AG10803 (cell line): ENCODE measurements at places on chromosomes 6 and 20.

DNA sequence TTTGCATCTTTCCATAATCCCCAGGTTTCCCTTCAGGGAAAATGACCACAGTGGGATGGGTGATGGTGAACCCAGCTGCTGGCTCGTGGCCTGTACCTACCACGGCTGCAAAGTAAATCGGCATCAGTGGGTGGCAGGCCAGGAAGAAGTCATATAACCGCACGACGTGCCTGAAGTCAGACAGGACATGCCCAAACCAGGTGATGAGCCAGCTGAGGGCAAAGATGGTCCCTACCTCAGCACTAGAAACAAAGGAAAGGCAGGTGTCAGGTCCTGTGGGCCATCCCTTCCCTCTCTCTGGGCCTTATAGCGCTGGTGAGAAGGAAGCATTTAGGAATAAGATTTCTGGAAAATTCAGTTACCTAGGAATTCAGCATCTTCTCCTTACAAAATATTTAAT is 22.2 kb downstream of the TBC1D20 start:
- no peak for DNase-seq

DNA sequence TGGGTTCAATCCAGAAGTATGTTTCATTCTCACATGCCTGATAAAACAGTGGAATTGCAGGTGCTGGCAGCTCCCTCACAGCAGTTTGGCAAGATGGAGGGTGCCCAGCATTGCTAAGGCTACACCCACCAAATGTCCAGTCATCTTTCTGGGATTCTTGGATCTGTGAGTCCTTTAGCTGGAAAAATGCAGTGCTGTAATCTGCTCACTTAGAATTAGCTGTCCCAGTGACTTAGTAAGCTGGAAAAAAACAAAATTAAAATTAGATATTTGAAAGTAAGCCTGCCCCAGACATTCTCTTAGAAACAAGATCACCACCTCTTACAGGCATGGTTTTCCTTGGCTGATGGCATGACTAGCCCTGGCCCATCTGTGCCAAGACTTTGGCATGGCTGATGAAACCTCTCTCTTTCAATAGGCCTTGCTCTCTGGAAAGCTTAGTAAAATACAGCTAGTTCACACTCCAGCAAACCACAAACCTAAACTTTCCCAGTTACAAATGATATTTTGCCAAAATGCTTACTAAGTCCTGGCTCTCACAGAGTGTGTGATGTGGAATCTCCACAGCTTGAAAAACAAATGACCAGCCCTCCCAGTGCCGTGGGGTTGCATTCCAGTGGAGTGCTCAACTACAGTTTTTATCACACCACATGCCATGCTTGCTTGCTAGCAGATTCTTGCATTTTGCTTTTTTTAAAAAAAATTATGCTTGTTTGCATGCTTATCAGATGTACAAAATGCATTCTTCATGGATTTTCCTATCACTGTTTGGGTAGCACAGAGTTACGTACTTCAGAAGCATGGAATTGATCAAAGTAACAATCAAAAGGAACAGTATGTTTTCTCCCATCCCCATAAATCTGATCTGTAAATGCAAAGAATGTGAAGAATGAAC is 261.5 kb downstream of the EYA4 start:
- DNase-seq = peak; percentile 98

GRCh38 chr20:7025635-7026034 is 258.1 kb downstream of the BMP2 start:
- DNase-seq = no peak

DNA sequence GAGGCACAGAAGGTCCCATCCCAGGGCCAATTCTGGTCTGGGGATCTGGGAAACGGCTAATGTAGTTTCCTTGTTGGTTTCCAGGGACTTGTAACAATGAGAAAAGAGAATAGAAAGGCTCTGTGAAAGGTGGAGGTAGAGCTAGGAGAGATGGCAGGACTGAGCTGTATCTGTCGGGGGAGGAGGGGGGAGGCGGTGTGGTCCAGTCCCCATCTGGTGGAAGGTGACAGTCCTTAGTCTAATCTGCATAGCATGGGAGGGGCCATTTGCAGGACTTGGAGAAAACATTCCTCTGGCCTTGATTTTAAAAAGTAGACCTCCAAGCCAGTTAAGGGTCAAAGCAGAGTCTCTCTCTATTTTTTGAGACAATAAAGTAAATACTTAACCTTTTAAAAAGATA is 137.1 kb downstream of the DNAH8 start:
- DNase-seq = no peak

DNA sequence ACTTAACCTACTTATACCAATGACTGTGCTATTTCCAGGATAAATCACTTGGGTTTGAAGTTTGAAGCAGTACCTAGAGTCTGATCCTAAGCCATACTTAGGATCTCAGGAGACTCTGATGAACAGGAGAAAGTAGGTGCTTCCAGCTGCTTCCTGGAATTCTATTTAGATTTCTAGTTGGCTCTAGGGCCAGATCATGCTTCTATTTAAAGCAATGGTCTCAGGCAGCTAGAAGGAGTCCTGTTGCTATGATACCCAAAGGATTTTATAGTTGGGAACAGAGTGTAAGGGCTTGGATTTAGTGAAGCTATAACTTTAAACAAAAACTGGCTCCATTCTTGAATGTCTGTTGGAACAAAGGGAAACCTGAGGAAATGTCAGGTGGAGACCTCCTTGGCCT is 52.4 kb upstream of the TINAG start:
- no peak for DNase-seq

GRCh38 chr6:96032661-96033060 is 16.9 kb downstream of the FUT9 start:
- no peak for DNase-seq

GRCh38 chr6:112827793-112828192 is 480.7 kb downstream of the RFPL4B start:
- DNase-seq = peak; percentile 42

DNA sequence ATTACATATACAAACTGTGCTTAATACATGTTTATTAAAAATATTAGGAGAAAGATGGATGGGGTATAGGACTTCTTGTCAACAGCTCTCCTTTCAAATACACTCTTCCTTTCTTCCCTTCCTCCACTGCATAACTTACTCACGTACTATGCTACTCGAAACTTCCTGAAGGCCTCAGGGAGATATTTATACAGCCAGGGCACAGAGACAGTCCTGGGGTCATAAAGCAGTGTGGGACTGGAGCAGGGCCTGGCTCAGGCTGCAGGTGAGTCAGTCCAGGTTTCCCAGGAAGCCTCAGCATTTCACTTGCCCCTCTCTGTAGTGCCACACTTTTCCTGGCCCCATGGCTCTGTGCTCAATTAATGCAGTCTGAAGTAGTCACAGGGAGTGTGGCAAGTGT is 157.0 kb downstream of the UBE3D start:
- DNase-seq = no peak

DNA sequence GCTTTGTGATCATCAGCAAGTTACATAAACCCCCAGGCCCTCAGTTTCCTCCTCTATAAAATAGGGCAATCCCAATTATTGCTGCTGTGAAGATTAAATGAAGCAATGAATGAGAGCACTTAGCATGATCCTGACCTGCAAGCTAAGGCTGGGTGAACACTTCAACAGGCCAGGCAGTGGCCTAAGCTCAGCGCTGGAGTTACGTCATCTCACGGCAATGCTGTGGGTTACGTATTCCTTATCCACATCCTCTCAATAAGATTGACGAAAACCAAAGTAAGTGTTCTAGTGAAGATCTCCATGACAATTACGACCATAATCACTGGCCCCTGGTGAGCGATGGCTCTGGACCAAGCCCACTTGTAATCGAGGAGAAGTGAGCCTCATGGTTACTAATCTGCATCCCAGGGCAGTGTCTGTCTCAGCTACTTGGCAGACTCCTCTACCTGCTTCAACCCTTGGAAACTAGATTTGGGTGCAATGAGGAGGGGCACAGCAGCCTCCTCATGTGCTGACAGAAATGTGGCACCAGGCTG is 274.1 kb upstream of the ARID1B start:
- no peak for DNase-seq

DNA sequence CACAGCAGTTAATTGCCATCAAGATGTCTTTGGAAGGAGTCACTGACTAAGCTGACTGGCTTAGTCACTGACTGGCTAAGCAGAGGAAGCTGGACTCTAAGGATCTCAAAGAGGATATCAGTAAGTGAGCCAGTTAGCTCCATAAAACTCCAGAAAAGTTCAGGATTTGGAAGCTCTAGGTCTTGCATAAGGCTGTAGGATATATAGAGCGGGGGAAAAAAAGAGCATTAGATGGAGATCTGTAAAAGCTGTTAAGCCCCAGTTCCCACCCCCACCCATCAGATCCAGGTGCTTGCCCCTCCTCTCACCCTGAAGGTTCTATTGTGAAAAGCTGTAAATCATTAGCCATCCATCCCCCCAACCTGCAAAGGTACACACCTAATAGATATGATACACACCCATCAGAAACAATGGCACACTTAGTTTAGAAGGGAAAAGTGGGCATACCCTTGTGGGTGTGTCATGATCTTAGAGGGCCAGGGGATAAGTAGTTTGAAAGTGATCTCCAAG is 32.2 kb downstream of the CARMIL1 start:
- DNase-seq = peak; percentile 70

GRCh38 chr6:106608080-106608668 is 21.1 kb downstream of the RTN4IP1 start:
- peak; percentile 62 for DNase-seq

- no peak for DNase-seq
These were observed 2.7 kb upstream of the MEI4 start for GRCh38 chr6:77650098-77650663.

DNA sequence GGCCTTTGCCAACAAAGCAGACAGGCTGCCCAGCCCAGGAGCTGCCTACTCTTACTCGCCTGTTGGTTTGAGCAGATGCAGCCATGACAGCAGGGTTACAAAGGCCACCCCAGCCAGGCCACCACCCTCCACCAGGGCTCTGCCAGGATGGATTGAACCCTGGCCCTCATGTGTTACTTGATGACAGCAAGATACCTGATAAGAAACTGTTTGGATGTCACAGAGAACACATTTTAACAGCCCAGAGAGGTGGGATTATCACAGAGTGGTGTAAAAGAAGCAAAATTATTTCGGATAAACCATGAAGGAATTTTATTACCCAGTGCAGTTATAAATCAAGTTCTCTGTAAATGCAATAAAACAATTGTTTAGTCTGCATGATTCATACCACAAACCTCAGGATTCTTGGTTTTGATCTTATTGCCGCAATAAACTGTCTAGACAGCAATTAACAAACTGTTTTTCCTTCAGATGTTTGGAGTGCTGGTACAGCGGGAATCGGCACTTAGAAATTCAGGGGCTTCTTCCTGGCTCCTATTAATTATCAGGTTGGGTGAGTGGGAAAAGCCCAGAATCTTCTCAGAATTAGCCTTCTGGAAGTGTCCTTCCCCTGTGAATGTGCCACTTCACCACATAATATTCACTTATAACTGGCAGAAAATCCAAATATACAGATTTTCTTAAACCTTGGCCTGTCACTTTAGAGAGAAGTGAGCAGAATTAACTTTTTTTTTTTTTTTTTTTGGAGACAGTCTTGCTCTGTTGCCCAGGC is 58.0 kb upstream of the SALL4 start:
- DNase-seq = peak; percentile 86
